Stimulated activated CD4-positive, alpha-beta T cell treated with anti-CD3 and anti-CD28 coated beads, Interleukin-2, amount 100 ng/mL, for 24 hours (primary cell): ENCODE measurements at places on chromosomes 7 and 10.

- no peak for DNase-seq
Observed at GRCh38 chr10:53601260-53601875, 828.8 kb upstream of the MBL2 start.

GRCh38 chr10:7887174-7887816 is 69.0 kb downstream of the TAF3 start:
- DNase-seq: no peak

DNA sequence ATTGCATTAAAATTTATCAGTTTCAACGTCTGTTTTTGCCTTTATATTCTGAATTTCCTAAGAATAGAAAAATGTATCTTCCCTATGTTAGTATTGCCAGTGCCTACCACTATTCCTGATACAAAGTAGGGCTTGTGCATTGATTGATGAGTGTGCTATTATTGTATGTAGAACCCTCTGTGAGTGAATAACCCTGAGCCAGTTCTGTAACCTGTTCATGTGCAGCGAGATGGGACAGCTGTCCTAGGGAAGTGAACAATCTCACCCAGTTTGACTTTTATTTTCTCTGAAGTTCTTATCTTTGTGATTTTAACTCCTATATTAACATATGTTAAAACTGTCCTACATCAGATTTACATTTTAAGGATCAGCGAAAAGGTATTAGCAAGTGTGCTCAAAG is 178.4 kb upstream of the ADO start:
- no peak for DNase-seq

DNA sequence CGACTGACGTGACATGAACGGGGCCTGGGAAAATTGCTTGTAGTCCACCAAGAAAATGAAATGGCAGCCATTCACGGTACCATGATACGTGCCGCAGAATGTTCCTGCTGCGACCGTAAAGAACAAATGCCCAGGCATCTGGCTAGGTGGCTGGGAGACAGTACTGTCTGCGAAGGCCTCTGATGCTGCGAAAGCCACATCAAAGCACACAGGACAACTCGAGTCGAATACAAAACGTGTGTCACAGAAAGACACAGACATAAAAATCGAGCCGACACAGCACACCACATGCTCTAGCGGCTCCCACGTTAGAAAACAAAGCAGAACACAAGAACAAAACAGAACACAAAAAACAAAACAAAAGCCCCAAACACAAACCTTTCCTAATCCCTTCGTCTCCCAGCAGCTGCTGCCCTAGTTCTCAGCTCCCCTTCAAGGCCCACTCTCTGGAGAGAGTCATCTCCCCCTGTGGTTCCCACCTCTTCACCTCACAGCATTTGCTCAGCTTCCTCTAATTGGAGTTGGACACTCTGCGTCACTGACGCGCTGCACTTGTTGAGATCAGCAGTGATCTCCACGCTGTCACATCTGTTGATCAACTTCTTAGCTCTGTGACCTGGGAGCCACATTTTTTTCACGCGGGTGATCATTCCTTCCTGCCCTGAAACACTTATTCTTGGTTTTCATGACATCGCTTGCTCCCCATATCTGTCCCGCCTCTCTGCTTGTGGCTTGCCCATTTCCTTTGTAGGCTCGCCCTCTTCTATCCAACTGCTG is 112.2 kb downstream of the CLEC2L start:
- DNase-seq: peak; percentile 62

- DNase-seq: no peak
Observed at GRCh38 chr7:2792235-2792634, 51.9 kb downstream of the GNA12 start.
